ENCODE measurements at places on chromosomes 12 and 14.

- DNase-seq = no peak
Observed at GRCh38 chr14:35068238-35069012, 22.4 kb downstream of the FAM177A1 start.

DNA sequence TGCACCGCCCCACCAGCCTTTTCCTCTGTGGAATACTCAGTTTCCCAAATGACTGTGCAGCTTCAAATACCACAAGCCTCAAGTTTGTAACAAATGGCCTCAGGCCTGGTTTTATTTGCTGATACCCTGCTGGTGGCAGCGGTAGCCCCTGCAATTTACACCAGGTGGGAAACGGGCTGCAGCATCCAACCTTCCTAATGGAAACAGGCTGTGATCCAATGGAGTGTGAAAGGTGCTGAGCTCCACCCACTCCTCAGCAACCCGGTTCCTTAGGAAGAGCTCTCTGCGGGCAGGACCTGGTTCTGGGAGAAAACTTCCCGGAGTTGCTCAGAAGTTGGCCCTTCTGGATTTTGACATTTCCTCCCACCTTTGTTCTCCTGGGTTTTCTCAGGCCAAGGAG, 41.7 kb upstream of the LTA4H start:
- no peak for DNase-seq

DNA sequence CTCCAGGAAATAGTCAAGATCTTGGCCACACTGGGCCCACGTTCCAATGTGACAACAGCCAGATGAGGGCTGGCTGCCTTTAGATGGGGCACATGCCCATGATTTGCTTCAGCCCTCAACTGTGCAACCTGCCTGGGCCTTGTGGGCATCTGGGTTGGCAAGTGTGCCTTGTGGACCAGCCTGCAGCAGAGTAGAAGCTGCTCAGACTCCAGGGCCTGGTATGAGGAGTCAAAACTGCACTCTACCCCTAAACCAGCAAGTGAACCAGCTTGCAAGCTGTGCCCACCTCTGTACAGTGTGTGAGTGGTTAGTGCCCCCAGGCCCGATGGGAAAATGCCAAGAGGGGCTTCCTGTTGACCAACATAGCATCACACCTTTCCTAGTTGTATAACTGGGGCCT, 17.9 kb downstream of the PHETA1 start:
- no peak for DNase-seq

GRCh38 chr14:30180219-30180618, 252.6 kb upstream of the PRKD1 start:
- no peak for DNase-seq

- DNase-seq = no peak
Observed at GRCh38 chr12:49284672-49285071, 10.3 kb upstream of the PRPH start.

DNA sequence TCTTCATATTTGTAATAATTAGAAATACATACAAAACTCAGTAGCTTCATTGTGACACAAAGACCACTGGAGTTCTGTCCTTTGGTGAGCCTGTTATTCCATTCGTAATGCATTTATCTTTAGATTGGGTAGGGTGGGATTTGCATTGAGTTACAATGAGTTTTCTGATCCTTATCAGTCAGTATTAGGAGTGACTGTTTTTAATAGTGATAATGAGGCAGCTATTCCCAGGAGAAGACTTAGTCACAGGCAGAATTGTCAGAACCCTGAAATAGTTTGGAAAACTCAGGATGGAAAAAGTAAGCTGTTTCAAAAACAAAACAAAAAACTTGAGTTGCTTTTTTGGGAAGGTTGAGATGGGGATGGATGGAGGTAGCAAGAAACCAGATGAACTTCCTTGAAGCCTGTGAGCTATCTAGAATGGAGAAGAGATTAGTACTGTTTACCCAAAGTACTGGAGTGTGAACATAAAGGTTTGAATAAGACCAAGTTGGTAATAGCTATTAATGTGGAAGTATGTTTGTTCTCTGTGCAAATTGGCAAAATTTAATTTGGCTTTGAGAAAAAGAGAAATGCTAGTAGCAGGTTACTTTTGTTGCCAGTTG, 38.6 kb downstream of the FBXO34 start:
- no peak for DNase-seq
